ENCODE measurements at places on chromosomes 11 and 22.

DNA sequence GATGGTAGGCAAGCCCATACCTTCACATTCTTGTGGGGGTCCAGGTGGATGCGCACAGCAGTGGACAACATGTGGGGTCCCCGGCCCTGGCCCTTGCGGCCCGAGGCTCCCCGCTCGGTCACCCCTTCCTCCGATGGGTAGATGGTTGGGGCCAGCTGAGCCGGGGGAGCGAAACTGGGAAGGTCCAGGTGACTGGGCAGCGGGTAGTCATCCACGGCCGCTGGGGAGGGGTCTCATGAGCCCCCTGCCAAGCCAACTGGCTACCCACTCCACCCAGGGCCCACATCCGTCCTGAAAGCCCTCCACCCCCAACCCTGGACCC, 10.7 kb downstream of the ATG2A start:
- no peak for DNase-seq

- no peak for DNase-seq
These were observed 10.3 kb downstream of the NEAT1 start for GRCh38 chr11:65432686-65433582.

DNA sequence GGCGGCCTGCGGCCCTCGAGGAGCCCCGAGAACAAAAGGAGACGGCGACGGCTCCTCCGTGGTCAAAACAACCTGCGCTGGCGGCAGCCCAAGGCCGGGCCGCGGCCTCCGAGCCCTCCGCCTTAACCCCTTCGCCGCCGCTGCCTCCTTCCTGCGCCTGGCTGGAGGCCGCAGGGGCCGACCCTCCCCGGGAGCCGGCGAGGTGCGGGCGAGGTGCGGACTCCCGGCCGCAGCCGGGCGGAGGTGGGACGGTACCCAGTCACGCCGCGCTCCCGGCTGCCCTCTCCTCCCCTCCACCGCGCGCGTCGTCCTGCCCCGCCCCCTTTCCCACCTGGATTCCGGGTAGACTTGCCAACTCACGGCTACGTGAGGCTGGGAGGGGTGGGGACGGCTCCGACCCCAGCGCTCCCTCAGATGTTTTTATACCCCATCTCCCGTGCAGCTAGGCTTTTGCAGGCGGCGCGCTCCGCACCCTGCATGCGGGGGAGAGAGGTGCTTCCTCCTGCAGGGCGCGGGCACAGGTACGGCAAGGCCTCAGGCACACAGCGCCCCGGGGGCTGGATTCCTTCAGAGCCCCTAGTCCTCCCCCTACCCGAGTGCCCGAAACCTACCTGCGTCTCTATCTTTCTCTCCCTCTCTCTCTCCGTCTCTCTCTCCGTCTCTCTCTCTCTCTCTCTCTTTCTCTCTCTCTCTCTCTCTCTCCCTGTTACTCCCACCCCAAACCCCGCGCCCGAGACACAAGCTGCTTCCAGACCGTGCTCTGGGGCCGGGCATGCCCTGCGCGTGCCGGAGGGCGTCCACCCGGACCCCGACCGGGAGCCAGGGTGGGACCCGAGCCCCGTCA, 2.0 kb downstream of the PDGFB start:
- no peak for DNase-seq

DNA sequence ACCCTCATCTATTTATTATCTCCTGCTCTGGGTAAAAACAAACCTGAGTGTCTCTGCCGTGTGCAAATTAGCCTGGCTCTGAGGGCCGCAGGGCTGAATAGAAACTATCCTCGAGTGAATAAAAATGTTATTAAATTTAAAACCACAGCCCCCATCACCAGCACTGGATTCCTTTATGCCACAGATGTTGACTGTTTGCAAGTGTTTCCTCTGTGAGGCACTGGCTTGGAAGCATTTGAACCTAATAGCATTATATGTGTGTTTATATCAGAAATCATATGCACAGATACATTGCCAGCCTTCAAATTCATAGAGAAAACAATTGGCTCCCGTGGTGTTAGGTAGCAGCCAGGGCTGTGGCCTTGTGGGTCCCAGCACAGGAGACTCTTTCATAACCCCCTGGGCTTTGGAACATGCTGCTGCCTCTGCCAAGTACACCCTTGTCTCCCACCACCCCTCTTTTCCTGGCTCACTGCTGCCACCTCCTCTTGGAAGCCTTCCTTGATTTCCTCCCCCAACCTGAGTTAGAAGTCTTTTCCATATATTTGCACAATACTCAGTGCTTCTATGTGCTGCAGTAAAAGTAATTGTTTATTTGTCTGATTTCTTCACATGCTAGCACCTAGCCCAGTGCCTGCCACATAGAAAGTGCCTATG, 294.4 kb downstream of the DDX10 start:
- DNase-seq: no peak

DNA sequence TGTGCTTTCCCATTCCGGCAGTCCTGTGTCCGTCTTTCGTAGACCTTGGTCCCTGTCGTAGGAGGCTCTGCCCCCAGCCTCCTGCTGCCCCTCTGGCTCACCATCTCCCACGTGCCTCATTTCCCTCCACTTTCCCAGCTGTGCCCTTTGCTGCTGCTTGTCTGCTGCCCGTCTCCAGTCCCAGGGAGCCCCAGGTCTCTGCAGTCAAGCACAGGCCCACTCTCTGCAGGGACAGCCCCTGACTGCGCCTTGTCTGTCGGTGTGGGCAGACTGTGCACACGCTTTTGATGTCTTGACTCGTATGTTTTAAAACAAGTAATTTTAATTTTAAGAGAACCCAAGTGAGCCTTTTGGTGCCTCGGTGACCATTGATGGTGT, 12.4 kb downstream of the DGCR8 start:
- no peak for DNase-seq

- DNase-seq: no peak
These were observed 83.4 kb downstream of the CEP164 start for GRCh38 chr11:117410861-117411710.

DNA sequence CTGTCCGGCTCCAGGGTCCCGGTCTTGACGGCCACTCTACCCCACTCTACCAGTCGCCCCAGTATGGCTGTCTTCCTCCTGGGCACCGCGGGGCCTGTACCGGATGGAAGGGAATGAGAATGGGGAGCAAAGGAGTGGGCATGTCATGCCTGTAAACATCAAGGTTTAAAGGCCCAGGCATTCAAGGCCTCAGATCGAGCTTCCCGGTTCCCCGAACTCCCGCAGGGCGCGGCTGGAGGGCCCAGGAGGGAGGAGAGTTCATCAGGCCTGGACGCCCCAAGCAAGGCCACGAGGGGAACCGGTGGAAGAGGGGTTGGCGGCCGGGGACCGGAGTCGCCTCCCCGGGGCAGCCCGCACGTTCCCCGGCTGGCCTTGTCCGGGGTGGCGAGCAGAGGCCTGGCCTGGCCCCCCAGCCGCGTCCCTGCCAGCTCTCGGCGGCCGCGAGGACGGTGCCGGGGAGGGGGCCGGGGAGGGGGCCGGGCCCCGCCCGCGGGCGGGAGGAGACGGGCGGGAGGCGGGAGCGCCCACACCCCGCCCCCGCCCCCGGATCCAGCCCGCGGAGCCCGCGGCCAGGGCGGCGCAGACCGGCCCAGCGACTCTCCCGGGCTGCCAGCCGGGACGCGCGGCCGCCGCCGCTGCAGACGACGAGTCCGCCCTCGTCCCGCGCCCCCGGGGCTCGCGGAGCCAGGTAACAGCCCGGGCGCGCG, at the start of gene CDC42EP1:
Gene CDC42EP1 (plus strand): TSS at position 580 of the 707 bp plus-strand sequence. CDS start 5,870 bp downstream, outside the sequence.
- peak; percentile 78 for DNase-seq

DNA sequence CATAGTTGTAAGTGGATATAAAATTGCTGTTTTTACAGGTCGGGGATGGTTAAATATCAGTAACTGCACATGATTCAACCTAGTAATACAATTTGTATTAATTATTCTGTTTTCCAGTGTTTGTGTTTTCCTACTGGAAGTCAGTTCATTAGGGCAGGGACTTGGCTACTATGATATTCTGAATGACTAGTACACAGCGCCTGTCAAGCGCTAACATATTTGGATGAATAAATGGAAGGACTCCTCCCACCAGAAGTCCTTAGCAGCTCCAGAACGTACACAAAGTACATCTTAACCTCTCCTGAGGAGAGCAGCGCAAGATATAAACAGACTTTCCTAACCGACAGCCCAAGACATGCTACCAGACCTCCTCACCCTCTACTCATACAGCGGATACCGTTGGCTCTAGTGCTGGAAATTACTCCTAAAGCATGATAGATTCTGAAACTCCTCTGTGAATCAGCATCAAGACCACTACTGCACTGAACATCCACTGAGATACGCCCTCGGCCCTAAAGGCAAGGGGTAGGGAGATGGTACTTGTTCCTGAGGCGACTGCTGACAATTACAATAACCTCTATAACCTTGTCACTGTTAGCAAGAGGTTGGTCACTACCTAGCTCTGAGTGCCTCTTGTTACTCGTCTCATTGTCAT, 79.1 kb downstream of the RDX start:
- DNase-seq: no peak

GRCh38 chr22:26399289-26399688, 29.8 kb upstream of the ASPHD2 start:
- DNase-seq: no peak

- DNase-seq: no peak
These were observed 63.2 kb upstream of the SNX19 start for GRCh38 chr11:130979386-130979972.

DNA sequence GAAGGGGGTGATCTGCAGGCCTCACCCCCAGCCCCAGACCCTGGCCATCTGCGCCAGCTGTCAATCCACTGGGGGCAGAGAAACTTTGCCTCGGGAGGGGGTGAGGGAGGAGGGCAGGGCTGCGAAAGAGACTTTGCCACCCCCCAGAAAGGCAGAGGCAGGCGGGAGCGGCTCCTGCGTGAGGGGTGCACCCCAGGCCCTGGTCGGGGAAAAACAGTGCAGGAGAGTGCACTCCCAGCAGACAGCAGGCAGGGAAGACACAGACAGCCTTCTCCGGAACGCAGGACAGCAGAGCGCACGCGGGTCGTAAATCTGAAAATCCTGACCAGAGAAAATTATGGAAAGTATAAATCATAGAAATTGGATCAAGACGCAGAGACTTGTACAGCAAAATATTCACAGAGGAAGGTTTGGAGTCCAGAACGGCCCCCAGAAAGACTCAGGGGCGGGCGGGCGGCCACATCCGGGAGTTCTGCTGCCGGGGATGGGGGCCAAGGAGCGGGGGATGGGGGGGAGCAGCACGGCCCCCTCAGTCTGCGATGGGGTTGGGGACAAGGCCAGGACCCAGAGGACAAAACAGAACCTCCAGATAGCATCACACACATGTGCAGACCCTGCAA, 8.0 kb upstream of the MRPL23 start:
- no peak for DNase-seq

- DNase-seq: no peak
These were observed 40.9 kb upstream of the MUC5AC start for GRCh38 chr11:1116666-1117390.

GRCh38 chr11:18046116-18046777, at the start of gene TPH1:
TPH1 (minus strand) TSS chr11:18046269; CDS start chr11:18040762, 5,507 bp downstream.
- DNase-seq: peak; percentile 14

Measured in adrenal gland (tissue), 19 donors.